ENCODE measurements at places on chromosomes 4 and X.

- no peak for DNase-seq
Measured at GRCh38 chr4:16890651-16891050, 7.8 kb downstream of the LDB2 start.

DNA sequence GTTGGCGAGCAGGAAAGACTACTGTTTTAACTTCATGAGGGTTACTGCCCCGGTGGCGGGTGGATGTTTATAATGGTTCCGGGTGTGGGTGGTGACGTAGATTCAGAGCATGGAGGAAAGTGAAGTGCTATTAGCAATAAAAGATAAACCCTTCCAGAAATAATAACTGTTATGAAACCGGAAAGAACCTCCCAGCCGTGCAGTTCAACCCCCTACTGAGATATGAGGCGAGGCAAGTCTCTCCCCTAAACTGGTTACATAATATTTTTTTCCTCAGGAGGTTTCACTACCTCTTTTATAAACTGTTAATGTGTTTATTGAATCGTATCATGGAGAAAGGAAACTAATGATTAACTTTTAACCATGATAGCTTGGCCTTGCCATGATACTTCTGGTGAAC lies 33.9 kb upstream of the STIM2 start:
- DNase-seq: peak; percentile 45

GRCh38 chr4:159496248-159496647 lies 393.4 kb downstream of the RAPGEF2 start:
- no peak for DNase-seq

DNA sequence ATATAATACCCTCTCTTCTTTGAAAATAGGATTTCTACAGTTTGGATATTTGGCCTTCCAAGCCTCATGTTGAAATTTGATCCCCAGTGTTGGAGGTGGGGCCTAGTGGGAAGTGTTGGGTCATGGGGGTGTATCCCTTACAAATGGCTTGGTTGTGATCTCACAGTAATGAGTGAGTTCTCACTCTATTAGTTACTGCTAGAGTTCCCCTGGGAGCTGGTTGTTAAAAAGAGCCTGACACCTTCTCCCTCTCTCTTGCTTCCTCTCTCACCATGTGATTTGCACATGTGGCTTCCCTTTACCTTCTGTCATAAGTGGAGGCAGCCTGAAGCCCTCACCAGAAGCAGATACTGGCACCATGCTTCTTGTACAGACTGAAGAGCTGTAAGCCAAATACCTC lies 73.9 kb downstream of the HDAC8 start:
- DNase-seq: no peak

- no peak for DNase-seq
Measured at GRCh38 chr4:159770401-159770800, 667.5 kb downstream of the RAPGEF2 start.

GRCh38 chr4:119231491-119231890 lies 19.0 kb downstream of the USP53 start:
- no peak for DNase-seq

DNA sequence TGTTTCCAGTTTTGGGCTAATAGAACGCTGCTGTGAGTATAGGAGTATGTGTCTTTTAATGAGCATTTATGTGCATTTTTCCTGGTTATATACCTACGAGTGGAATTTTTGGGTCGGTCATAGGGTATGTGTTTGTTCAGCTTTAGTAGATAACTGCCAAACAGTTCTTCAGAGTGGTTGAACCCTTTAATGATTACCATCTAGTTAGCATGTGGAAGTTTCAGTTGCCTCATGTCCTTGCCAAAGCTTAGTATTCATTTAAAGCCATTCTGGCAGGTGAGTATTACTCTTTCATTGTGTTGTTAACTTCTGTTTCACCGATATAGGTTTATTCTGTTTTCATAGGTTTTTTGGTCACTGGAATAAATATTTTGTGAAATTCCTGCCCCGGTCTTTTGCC lies 229.1 kb downstream of the ARHGAP10 start:
- no peak for DNase-seq

GRCh38 chrX:72026341-72027023 lies 105.2 kb downstream of the RTL5 start:
- no peak for DNase-seq

DNA sequence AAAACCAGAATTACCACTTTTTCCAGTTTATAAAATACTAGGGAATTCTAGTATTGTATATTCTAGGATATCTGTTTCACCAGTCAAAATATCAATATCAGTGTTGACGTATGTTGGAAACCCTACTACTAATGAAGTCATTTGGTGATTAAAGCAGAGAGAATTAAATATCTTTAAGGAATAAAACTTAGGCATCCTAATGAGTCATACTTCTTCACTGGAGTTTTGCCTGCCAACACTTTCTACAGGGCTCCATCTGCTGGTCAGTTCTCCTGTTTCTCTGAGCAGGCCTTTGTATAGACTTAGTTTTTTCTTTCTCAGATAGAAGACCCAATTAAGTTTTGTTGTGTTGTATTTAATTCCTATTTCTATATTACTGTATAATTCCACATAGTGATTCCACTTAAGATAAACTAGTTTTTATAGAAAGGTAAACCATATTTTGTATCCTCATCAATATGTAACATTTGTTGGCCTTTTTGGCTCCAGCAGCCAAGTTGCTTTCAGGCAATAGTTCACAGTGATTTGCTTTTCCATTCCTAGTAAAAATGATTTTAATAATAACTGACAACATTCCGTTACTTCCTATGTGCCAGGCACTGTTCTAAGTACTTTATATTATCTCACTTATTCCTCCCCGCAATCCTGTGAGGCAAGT lies 3.5 kb downstream of the AP1AR start:
- peak; percentile 22 for DNase-seq

- no peak for DNase-seq
Measured at GRCh38 chr4:148312956-148313490, 129.2 kb downstream of the NR3C2 start.

DNA sequence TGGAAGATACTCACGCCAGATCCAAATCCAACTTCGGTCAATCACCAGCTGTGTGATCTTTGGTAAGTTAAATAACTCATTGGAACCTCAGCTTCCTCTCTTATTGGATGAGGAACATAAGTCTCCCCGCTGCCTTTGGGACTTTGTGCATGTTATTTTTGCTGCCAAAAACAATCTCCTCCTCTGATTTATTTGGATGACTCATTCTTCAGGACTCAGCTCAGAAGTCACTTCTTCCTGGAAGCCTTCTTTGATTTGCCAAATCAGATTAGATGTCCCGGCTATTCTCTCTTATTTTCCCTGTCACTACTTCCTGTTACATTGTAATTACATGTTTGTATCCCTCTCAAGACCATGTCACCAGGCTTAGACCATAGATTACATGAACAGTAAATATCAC lies 138.0 kb upstream of the BOD1L1 start:
- no peak for DNase-seq

DNA sequence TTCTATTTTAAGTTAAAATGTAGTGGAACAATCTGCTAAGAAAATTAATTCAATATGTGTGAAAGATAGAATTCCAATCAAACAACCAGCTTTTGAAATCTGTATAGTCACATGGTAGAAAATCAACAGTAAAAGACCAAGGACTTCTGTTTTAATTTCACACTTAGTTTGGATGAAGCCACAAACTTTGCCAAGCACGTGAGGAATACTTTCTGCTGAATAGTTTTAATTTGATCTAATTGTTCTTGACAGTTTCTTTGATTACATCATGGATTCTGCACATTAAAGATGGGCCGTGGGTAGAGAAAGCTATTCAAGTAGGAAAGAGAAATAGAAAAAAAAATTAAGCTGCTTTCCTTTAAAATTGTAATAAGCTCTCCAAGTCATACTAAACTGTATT lies 137.9 kb upstream of the FAM241A start:
- DNase-seq: no peak

DNA sequence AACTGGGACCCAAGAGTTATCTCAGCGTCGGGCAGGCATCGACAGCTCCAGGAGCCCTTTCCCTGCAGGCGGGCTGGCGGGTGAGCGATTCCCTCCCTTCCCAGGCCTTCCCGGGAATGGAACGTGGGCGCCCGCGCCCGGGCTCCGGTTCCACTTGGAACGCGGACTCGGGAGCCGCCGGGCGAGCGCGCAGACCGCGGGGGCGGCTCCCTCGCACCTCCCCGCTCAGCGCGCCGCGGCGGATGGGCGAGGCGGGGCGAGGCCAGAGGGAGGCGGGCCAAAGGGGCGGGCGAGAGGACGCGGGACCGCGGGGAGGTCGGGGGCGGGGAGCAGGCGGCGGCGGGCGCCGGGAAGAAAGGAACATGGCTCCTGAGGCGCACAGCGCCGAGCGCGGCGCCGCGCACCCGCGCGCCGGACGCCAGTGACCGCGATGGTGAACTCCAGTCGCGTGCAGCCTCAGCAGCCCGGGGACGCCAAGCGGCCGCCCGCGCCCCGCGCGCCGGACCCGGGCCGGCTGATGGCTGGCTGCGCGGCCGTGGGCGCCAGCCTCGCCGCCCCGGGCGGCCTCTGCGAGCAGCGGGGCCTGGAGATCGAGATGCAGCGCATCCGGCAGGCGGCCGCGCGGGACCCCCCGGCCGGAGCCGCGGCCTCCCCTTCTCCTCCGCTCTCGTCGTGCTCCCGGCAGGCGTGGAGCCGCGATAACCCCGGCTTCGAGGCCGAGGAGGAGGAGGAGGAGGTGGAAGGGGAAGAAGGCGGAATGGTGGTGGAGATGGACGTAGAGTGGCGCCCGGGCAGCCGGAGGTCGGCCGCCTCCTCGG lies at the start of gene PKD2:
Gene PKD2 (plus strand): TSS at position 332 of the 818 bp plus-strand sequence. CDS start 99 bp downstream, at position 431.
- no peak for DNase-seq

DNA sequence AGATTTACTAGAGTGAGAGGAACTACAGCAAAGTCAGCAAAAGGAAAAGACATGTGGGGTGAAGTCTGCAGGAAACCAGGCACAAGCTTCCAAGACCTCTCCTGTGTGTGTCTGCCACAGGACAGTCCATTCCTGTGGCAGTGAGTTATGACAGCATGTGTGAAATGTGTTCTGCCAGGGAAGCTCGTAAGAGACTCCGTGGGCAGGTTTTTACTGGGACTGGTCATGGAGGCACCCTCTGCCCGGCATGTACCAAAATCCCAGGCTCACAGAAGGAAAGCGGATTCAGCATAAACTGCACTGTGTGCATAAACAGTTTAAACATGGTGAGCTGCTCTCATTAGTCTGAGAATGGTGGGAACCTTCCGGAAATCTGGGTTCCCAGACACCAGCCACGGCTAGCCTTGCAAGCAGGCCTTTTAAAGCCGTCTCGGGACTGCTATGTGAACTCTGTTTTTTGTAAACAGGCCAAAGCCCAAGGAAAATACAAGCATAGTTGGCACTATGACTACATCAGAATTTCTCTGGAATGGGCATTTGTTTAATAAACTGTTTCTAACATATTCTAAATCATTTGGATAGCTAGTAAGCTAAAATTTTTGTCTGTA lies 288.5 kb downstream of the TENM3 start:
- no peak for DNase-seq

GRCh38 chr4:117063961-117064696 lies 21.2 kb downstream of the TRAM1L1 start:
- DNase-seq: no peak

- DNase-seq: no peak
Measured at GRCh38 chr4:104010722-104011121, 290.9 kb upstream of the TACR3 start.

- DNase-seq: no peak
Measured at GRCh38 chrX:19953145-19953544, 37.7 kb downstream of the BCLAF3 start.

DNA sequence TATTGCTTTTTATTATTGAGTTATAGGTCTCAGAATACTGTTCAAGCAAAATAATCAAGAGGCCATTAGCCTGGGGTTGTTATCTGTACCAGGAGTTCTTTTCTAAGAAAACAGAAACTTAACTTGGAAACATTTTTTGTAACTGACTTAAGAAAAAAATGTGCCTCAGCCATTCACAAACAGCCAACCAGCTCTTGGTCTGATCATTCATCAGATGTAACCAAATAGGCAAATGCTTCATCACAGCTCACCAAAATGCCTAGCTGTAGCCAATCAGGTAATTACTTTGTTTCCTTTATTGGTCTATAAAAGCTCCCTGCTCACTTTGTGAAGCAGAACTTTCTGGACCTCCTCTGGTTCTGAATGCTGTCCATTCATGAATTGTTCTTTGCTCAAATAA lies 387.7 kb downstream of the FAT4 start:
- DNase-seq: no peak

DNA sequence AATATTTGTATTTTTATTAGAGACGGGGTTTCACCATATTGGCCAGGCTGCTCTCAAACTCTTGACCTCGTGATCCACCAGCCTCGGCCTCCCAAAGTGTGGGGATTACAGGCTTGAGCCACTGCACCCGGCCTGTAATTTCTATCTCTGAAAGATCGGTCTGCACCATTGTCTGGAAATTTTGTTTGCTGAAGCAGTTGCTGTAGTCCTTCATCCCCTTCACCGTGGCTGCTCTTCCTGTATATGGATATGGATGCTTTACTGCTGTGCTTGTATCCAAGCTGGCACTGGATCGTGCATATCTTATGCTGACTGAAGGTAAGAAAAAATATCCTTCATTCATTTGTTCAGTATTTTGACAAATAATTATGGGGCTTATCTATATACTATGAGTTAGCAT lies 338.4 kb upstream of the GNPDA2 start:
- no peak for DNase-seq

DNA sequence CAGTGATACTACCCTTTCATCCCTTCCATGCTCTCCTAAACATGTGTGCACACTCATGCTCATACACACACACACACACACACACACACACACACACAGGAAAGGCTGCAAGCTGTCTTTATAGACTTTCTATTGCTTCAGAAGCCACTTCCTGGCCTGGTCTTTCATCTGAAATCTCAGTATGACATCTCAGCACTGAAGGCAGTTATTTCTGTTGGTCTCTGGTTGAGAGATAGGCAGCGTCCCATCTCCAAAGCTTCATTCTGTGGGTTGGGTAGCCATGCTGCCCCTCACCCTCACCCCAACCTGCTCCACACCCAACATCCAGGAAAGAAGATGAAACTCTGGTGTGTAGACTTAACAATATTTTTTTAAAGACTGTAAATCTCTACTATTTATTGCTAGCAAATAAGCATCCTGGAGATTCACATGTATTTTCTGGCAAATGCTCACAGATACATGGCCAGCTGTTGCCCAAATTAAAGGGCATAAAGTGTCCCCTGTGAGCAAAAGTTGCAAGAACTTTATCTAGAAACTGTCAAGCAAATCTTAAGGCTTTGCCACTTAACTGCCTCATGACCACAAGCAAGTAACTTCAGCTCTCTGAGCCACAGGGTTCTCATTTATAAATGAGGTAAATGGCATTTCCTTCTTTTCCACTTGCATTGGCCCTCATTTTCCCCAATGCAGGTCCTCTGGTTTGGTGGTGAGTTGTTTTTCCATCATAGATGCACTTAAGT lies 189.8 kb upstream of the AFF2 start:
- DNase-seq: no peak

- DNase-seq: no peak
Measured at GRCh38 chrX:8413279-8413678, 51.4 kb upstream of the VCX3B start.

- no peak for DNase-seq
Measured at GRCh38 chrX:150477371-150477770, 91.0 kb upstream of the MTM1 start.

GRCh38 chr4:79325864-79326328 lies at the start of gene NAA11:
Gene NAA11 (minus strand): TSS chr4:79326061. CDS start chr4:79325877, 184 bp downstream.
- DNase-seq: no peak

- no peak for DNase-seq
Measured at GRCh38 chrX:136794080-136794479, 13.3 kb upstream of the ARHGEF6 start.

GRCh38 chr4:77821775-77822174 lies 2.6 kb upstream of the CNOT6L start:
- no peak for DNase-seq
